Stimulated activated naive CD4-positive, alpha-beta T cell (primary cell): ENCODE measurements at places on chromosomes 3 and 15.

DNA sequence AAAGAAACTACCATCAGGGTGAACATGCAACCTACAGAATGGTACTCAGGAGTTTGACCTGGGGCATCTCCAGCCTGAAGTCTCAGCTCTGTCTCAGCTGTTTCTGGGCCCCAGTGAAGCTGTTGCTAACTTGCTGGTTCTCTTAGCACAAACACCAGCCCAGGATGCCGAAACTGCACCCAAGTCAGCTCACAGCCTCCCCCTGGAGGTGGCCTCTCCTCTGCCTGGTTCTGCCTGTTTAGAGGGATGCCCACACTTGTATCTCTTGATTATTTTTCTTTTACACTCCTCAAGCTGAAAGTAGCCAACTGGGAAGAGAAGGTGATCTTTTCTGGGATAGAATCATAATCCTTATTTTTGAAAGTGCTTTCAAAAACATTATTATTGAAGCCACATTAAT, 289.0 kb upstream of the RASGRP1 start:
- DNase-seq, result peak; percentile 2

DNA sequence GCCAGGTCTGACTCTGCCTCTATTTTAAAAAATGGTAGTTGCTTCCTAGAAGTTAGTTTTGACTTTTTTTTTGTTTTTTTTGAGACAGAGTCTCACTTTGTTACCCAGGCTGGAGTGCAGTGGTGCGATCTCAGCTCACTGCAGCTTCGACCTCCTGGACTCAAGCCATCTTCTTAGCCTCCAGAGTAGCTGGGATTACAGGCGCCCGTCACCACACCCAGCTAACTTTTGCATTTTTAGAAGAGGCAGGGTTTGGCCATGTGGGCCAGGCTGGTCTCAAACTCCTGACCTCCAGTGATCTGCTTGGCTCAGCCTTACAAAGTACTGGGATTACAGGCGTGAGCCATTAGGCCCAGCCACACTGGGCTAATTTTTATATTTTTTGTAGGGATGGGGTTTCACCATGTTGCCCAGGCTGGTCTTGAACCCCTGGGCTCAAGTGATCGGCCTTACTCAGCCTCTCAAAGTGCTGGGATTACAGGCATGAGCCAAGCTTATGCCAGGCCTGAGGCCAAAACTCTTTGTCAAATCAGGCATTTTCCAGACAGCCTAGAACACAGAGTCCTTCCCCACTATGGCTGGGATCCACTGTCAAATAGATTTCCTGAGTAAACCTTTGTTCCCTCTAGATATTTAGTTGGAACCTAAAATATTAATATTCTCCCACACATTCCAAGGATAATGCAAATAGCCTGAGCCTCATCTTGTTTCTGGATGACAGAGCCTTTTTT, 13.7 kb downstream of the C3orf62 start:
- no peak for DNase-seq

- DNase-seq, result no peak
Measured at GRCh38 chr15:85464471-85464870, 84.1 kb downstream of the AKAP13 start.

- DNase-seq, result no peak
Measured at GRCh38 chr3:13229273-13229949, 156.2 kb upstream of the IQSEC1 start.

- DNase-seq, result no peak
Measured at GRCh38 chr15:75449585-75450306, 1.7 kb downstream of the SIN3A start.

DNA sequence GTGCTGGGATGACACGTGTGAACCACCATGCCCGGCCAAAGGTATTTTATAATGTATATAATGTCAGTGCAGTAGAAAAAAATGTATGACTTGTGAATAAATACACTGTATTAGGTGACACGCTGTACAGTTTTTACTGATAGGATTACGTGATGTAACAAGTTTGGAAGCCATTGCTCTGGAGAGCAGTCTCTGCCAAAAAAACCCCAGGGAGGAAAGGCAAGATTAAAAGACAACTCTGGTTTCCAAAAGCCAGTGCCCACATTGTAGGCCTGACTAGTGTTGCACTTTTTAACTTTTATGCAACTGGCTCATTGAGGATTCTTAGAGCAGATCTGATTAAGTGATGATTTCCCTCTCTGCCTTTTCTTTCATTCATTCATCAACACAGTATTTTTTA, 62.0 kb upstream of the SLC2A2 start:
- no peak for DNase-seq

GRCh38 chr15:60005352-60006202, 1.5 kb downstream of the FOXB1 start:
- no peak for DNase-seq

DNA sequence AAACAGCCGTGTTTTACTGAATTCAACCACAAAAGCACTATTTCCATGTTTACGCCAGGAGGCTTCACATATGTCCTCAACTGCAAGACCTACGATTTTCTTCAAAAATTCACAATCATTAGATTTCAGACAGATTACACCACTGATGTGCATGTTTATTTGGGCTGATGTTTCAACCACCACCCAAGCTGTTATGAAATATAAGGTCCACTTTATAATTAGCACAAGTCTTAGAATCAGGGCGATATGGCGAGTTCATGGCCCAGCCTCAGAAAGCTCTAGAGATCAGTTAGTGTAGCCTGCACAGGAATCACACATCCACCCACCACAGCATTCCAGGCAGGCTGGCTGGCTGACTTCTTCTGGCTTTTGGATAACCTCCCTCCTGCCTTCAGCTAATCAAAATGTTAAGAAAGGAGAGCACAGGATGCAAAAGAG, 15.4 kb downstream of the SH3BP5 start:
- no peak for DNase-seq

- no peak for DNase-seq
Measured at GRCh38 chr3:14256561-14257342, 78.1 kb downstream of the LSM3 start.

DNA sequence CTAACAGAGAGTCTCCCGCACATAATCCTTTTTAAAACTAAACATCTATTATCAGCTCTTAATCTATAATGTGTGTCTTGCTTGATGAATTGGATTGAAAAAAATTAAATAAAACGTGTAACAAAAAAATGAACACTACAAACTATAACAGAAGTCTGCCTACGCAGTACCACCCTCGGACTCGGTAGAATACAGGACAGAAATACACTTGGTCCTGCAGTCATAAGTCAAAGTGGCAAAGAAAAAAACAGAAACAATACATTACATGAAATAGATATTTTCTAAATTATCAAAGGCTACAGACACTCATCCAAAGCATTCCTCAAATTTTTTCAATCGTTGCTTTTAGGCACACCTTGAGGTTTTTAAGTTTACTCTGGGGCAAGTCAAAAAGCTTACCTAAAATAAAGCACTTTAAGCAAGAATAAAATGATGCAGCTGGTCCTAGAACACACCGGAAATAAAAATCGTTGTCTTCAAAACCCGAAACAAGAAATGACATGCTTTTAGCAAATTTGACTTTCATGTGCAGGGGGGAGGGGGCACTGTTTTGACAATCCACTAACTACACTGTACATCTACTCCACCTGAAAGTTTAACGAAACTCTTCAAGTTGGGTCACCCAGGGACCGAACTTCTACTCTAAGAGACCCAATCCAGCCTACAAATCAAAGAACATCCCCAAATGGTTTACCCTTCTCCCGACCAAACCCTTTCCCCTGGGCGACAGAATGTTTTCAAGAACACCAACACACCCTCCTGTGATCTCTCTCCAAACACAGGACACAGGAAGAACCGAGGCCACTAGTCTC, 1.3 kb downstream of the ADAM10 start:
- DNase-seq, result peak; percentile 58

- DNase-seq, result no peak
Measured at GRCh38 chr3:128858167-128858566, 21.3 kb upstream of the ACAD9 start.

GRCh38 chr3:196486263-196486662, 17.3 kb downstream of the RNF168 start:
- DNase-seq, result peak; percentile 1

DNA sequence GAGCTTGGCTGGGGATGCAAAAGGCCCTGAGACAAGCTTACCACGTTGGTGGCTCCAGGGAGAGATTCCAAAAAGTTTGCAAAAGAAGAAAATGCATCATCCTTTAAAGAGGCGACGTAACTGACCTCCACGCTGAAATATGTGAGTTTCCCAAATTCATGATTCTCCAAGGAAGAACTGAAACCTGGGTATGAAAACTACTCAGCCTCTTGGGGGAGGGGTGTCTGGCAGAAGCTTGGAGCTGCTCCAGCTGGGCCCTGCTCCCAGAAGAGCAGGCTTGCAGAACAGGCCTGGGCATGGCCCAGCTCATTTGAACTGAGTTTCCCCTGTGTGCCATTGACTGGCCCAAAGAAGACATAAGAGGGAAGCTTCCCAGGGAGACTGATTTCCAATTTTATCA, 20.5 kb downstream of the CPN2 start:
- no peak for DNase-seq
